ENCODE measurements at places on chromosomes 1 and 21.

- no peak for DNase-seq
Measured at GRCh38 chr1:179955731-179956130, 1.1 kb downstream of the CEP350 start.

DNA sequence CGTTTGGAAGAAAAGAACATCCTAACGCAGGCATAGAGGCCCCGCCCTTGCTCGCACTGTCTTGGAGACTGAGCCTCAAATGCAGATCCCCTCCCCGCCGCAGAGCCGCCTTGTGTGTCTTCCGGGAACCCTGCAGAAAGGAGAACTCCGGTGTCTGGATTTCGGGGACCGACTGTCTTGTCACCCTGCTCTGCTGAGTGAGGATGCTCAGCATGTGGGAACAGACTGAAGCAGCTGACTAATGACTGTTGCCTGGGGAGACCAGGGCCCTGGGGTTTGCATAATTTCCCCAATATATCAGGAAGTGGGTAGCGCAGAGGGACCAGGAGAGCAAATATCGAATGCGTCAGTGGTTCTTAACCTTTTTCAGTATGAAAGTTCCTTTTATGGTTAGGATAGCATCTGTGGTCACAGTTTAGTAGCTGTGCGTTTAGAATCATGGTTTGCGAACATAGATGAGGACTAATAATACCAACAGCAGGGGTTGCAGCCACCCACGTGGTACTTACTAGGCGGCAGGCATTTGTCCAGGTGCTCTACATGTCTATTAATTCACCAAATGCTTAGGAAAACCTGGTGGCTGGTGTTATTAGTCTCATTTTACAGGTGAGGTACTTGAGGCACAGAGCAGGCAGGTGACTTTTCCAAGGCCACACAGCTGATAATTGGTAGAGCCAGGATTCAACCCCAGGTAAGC is 14.3 kb downstream of the GPR137B start:
- peak; percentile 10 for DNase-seq

DNA sequence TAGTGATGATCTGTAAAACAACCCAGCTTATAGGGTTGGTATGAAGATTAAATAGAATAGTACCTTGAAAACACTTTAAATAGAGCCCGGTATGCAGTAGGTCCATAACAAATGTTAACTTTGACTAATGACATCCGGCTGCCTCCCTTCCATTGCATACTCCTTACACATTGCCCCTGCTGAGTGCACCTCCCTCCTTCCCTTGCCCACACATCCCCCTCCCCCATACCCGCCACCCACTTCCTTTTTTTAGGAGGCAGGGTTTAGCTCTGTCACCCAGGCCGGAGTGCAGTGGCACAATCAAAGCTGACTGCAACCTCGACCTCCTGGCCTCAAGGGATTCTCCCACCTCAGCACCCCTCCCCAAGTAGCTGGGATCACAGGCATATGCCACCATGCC is 24.4 kb upstream of the ZC3H12A start:
- DNase-seq = peak; percentile 78

DNA sequence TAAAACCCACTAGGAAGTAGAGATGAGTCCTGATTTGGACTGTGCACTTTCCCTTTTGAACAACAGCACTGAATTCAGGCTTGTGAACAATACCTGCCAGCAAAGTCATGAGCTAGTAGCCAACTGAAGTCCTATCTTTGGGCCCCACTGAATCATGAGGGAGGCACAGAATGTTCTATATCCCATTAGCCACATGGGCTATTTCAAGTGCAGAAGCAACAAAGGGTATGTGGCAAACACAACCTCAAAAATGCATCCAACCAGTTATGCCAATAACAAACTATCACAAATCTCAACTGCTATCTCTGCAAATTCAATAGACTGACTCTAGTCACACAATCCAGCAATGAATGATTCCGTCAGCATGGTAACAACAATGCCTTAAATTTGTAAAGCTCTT is 276.0 kb downstream of the MRPL39 start:
- DNase-seq = no peak

GRCh38 chr1:241240069-241240468 is 116.9 kb downstream of the RGS7 start:
- DNase-seq = no peak

- DNase-seq = no peak
Measured at GRCh38 chr1:239243006-239243405, 143.4 kb upstream of the CHRM3 start.

GRCh38 chr1:230316864-230317745 is 109.0 kb downstream of the PGBD5 start:
- DNase-seq = no peak

- no peak for DNase-seq
Measured at GRCh38 chr1:85475055-85475454, 10.1 kb upstream of the DDAH1 start.

DNA sequence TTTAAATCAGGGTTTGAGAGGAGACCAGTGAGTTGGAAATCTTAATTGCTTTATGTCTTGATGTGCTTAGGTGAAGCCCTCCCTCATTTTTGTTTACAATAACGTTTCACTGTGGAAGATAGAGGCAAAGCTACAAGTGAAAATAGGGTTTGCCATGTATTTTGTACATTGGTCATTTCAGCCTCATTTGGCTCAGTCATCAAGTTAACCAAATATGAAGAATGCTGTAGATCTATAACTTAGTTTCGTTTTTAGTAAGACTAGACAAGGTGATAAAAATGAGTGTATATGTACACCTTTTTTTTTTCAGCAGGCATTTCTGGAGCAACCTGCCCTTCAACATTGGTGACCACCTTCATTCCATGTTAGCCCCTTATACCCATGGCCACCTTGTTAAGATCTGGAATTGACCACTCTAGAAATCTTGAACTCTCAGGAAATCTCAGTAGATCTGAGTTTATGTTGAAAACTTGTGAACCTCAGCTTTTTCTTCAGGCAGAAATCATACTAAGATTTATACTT is 2.9 kb downstream of the NFYC start:
- DNase-seq = no peak

DNA sequence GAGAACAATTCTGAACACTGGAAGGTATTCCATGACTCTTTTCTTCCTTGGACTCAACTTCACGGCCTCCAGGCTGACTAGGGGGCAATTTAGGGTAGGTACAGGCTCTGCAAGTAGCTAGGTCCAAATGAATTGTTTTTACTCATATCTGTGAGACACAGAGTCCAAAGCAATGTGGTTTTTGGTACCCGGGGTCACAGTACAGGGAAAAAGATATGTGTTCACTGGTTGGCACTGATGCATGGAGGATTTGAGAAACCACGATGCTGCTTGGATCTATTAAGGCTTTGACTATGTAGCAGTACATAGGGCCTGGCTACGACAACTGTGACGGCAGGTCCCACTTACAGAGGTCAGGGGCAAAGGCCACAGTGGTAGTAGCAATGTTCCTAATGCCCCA is 200.6 kb downstream of the DUSP10 start:
- DNase-seq = no peak

GRCh38 chr1:923131-923990 is at the start of gene SAMD11:
TSS of gene SAMD11 (plus strand) at chr1:923923. CDS start at chr1:924432, 509 bp downstream.
- peak; percentile 78 for DNase-seq

- no peak for DNase-seq
Measured at GRCh38 chr1:174160109-174160473, 771 bp downstream of the RABGAP1L start.

- no peak for DNase-seq
Measured at GRCh38 chr1:151401125-151401788, 1.9 kb downstream of the PSMB4 start.

- DNase-seq = no peak
Measured at GRCh38 chr1:204242920-204243319, 29.1 kb upstream of the GOLT1A start.

DNA sequence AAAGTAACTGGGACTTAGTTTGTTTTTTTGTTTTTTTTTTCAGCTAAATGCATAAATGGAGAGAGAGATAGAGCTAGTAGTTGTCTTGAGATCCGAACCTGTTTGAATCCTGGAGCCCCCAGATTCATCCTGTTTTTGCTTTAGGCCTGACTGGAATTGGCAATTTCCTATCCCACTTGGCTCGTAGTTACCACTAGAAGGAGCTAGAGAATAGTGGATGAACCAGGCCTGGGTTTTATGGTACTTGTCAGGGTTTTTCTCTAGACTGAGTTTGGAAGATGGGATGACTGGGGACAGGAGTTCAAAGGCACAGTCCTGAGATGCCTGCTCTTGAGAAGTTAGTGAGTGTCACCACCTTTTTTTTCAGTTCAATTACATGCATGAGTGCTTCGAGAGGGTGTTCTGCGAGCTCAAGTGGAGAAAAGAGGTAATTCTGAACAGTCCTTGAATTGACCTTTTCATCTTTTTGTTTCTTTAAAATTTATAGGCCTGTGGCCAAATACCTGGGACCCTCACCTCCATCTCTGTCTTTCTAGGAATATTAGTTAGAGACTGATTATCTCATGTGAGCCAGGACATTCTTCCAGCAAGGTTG is 23.4 kb downstream of the CELF3 start:
- DNase-seq = peak; percentile 23

GRCh38 chr21:30382201-30382600 is 10.1 kb upstream of the KRTAP13-2 start:
- DNase-seq = no peak

- DNase-seq = peak; percentile 26
Measured at GRCh38 chr1:172778456-172779455, 119.9 kb downstream of the FASLG start.

DNA sequence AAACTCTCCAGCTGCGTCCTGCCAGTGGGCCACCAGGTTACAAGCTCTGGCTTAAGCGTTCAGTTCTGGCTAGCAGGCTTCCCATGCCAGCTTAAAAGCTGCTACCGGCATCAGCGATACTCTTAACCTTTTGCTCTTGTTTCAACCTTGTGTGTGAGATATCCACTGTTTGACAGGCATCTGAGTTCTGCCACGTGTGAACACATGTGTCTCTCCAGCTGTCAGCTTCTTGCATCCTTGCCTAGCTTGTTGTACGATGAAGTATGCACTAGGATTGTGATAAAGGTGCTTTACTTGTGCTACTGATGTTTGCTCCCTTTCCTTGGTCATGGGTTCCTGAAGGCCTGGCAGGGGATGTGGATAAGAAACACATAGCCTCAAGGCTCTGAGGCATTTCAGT is 201.6 kb downstream of the PRDM2 start:
- no peak for DNase-seq

- no peak for DNase-seq
Measured at GRCh38 chr1:81406292-81406999, 394.3 kb upstream of the ADGRL2 start.

DNA sequence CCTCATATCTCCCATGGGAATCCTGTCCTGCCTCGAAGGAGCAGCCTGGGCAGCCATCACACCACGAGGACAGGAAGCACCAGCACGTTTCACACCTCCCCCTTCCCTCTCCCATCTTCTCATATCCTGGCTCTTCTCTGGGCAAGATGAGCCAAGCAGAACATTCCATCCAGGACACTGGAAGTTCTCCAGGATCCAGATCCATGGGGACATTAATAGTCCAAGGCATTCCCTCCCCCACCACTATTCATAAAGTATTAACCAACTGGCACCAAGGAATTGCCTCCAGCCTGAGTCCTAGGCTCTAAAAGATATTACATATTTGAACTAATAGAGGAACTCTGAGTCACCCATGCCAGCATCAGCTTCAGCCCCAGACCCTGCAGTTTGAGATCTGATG is 8.7 kb downstream of the SLAMF8 start:
- no peak for DNase-seq

GRCh38 chr1:87980494-87980893 is 651.8 kb downstream of the LMO4 start:
- no peak for DNase-seq

DNA sequence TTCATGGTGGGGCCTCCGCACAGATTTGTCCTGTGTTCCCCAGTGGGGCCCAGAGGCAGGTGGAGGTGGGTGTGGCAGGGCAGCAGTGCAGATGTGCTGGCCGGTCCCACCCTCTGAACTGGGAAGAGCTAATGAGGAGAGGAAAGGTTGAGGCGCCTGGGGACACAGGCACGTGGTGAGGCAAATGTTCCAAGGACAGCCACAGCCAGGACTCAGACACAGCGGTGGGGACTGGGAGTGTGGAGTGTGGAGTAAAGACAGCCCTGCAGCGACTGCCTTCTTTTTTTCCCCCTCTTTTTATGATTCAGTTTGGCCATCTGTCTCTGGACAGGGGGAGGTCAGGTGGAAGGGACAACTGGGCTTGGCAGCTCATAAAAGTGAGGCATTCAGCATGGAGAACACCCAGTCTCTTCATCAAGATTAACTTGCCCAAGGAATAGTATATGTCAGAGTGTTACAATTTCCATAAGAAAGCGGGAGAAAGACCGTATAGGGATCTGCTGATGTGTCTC is 104.2 kb upstream of the GCLM start:
- no peak for DNase-seq

- DNase-seq = no peak
Measured at GRCh38 chr1:57897581-57897980, 473.7 kb upstream of the DAB1 start.

- no peak for DNase-seq
Measured at GRCh38 chr1:37845049-37845646, 14.2 kb downstream of the MTF1 start.

DNA sequence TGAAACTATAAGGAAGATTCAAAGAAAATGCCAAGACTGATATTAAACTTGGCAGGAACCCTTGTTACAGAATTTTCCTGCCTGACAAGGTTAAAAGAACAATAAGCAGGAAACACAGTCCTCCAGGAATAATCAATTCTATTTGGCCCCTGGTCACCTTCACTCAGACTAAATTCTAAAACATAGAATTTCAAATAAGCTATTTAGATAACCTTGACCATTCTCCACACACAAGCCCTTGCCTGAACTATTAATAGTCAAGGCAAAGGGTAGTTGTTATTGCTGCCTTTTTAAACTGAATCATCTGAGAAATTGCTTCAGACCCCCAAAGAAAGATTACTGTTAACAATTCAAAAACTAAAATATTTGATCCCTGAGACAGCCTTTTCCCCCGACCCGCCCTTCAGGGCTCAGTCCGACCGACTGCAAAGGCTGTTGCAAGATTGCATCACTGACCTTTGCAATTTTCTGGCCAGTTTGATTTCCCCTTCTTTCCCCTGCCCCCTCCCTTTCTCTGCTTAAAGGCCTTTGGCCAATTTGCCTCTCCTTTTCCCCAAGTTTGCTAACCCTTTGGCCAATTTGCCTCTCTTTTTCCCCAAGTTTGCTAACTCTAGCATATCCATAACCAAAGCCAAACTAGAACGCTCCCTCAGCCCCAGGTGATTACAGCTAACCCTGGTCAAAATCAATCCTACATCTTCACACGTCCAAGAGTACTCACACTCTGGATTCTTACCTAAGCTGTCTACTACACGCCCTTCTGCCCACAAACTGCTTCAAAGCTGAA is 1.4 kb upstream of the G0S2 start:
- no peak for DNase-seq

- peak; percentile 83 for DNase-seq
Measured at GRCh38 chr21:35102488-35103371, 53.6 kb upstream of the RUNX1 start.

GRCh38 chr1:206770531-206771337 is at the start of gene IL19:
TSS of gene IL19 (plus strand) at chr1:206770773. CDS start at chr1:206836663, 65,890 bp downstream.
- peak; percentile 40 for DNase-seq
